Hippocampal formation (tissue), 2 donors: ENCODE measurements at places on chromosomes 3 and 15.

- no peak for DNase-seq
Observed at GRCh38 chr15:54812383-54812782, 384.4 kb downstream of the RSL24D1 start.

- no peak for DNase-seq
Observed at GRCh38 chr15:62553911-62554563, 389.0 kb upstream of the C2CD4B start.

DNA sequence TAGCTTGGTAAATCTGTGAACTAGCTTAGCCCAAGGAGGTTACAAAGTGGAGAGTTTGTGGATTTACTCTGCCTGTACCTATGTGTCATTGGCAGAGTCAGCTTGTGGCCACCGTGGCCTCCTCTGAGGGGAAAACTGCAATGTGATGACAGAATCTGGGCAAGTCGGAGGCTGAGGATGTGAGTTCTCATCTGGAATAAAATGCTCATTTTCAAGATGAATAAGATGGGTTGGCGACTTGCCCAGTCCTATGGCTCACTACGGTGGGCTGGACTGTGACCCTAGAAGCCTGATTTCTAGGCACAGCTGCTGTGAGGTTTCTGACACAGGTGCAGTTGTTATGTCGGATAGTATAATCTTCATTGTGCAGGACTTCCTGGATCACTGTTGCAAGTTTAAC is 83.7 kb downstream of the ETV5 start:
- no peak for DNase-seq

DNA sequence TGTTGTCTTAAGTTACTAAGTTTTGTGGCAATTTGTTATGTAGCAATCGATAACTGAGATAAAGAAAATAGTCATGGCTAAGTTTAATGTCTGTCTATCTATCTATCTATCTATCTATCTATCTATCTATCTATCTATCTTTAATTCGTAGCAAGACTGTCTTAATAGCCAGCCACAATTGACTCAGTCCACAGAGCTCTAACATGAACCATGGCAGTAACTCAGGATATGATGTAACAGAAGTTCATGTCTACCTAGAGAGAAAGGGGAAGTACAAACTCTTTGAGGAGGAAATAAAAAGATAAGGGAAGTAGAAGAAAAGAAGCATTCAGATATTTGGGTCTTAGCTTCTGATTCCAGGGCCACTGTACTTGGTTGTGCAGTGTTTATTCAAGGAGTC is 61.5 kb upstream of the FNDC3B start:
- no peak for DNase-seq

GRCh38 chr15:81449836-81450474 is 75.9 kb upstream of the TMC3 start:
- no peak for DNase-seq

DNA sequence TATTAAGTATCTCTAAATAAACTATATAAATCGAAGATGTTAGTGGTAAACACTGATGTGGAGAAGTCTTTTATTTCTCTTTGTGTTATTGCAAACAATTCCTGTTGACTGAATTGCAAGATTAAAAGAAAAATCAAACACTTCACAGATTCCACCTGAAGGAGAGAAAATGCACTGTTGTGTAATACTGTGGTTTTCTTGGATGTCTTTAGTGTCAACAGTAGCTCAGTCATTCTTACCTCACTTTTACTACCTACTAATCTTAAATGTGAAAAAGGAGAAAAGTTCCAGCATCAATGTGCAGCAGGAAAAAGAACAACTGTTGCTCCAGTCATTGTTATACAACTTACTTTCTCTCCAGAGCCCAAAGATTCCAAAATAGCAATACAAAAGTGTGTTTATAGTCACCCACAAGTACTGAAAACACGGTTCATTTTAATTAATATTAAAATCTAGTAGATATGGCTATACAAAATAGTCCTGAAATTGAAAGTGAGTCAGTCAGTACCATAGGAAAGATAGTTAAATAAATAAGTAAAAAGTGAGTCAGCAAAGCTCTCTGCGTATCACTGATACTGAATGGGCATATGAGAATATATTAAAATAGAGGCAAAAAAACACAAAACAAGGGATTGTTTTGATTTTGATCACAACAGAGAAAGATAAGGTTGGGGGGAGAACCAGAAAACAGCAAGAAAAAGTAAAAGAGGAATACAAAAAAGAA is 90.5 kb upstream of the CSPG5 start:
- DNase-seq, result no peak

DNA sequence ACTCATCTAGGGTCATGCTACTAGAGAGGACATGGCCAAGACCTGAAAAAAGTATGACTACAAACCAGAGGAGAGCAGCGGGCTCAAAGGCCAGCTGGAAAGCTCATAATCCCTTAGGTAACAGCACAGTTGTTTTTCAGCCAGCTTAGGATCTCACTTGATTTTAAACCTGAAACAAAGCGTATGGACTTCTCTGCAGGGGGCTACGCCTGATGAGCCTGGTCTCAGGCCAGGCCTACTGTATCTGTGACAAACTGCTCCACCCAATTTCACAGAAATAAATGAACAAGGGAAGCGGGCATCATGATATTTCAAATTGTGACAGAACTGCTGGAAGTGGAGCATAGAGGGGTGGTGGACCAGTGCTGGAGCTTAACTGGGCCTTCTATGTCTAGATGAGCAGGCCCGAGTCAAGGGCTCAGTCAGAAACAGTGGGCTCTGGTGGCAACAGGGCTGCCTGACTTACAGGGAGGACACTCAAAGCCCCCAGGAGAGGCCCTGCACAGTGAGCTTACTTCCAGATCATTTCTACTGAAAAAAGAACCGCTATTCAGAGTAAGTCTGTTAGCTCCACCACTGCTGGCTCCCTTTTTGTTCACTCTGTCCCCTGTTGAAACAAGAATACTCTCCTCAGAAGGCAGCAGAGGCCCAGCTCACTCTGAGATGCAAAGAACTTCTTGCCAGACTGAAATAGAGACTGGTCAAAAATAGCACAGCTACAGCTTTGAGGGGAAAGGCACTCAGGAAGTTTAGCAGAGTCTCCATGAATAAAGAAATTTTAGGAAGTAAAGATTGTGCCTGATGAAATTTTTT is 47.0 kb downstream of the LRIG1 start:
- DNase-seq, result peak; percentile 52

DNA sequence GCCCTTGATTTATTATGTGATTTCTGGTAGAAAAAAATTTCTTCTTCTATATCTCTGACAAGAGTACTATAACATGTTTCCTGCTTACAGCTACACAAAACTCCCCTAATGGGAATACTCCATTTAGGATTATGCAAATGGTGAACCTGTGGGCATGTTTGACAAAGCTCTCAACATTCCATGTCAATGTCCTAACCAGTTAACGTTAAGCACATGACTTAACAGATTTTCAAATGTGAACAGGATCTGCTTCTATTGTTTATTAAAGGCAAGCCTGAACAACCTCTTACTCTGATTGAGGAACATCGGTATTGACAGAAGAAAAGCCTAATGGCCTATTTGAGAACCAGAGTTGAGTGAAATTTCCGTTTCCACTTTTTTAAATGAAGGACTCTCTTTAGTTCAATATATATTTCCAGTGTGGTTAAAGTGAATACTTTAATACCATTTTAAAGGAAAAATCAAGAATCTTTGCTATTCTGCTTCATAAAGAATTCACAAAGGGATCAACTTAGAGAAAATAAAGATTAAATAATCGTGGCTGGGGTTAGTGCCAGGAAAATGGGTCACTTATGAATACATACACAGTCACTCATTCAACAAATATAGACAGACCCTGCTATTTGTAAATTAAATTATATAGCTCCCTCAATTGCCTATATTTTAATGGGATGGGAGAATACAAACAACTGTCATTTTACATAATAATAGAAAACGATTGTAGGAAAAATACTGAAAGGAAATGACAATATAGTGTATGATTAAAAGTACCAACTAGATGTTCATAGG is 300.3 kb upstream of the CBLB start:
- DNase-seq, result no peak

DNA sequence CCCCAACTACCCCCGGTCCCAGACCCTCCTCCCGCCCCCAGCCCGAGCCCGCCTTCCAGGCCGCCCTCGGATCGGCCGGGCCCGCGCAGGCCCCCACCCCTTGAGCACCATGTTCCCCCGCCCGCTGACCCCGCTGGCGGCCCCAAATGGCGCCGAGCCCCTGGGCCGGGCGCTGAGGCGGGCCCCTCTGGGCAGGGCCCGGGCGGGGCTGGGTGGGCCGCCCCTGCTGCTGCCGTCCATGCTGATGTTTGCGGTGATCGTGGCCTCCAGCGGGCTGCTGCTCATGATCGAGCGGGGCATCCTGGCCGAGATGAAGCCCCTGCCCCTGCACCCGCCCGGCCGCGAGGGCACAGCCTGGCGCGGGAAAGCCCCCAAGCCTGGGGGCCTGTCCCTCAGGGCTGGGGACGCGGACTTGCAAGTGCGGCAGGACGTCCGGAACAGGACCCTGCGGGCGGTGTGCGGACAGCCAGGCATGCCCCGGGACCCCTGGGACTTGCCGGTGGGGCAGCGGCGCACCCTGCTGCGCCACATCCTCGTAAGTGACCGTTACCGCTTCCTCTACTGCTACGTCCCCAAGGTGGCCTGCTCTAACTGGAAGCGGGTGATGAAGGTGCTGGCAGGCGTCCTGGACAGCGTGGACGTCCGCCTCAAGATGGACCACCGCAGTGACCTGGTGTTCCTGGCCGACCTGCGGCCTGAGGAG is 472 bp downstream of the CHST14 start:
- DNase-seq, result no peak

GRCh38 chr15:38509152-38509551 is 55.2 kb downstream of the FAM98B start:
- DNase-seq, result no peak

DNA sequence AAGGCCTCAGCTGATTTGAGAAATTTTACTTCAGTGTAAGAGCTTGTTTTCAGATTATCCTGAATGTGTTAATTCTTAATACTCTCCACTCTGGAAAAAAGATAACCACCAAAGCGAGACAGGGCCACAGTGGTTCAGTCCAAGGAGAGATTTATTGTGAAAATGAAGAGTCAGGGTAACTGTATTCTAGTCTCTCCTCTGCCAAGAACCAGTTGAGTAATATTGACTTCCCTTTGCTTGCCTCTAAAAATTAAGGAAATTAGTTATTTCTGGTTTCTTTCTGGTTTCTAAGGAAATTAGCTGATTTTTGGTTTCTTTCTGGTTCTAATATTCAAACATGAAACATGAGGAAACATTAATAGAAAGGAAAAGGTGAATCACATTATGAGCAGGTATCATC is 34.9 kb downstream of the PPP1R2 start:
- DNase-seq, result no peak

DNA sequence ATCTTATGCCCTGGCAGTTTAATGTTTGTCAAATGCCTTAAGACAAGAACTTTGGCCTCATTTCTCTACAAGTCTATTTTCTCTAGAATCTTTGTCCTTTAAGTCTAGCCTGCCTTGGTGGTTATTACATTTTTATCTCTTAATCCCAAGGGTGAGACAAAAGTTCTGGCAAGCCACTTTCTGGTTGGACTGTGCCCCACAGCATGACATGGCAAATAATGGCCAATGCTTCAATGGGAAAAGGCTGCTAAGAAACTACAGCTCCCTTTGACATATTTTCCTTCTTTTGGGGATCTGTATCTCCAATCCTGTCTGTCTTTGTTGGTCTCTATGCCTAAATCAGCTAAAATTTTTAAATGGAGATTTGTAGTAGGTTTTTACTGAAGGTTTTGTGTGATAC is 181.6 kb upstream of the MBNL1 start:
- no peak for DNase-seq

GRCh38 chr3:16816048-16816780 is 68.5 kb upstream of the PLCL2 start:
- DNase-seq, result peak; percentile 40

DNA sequence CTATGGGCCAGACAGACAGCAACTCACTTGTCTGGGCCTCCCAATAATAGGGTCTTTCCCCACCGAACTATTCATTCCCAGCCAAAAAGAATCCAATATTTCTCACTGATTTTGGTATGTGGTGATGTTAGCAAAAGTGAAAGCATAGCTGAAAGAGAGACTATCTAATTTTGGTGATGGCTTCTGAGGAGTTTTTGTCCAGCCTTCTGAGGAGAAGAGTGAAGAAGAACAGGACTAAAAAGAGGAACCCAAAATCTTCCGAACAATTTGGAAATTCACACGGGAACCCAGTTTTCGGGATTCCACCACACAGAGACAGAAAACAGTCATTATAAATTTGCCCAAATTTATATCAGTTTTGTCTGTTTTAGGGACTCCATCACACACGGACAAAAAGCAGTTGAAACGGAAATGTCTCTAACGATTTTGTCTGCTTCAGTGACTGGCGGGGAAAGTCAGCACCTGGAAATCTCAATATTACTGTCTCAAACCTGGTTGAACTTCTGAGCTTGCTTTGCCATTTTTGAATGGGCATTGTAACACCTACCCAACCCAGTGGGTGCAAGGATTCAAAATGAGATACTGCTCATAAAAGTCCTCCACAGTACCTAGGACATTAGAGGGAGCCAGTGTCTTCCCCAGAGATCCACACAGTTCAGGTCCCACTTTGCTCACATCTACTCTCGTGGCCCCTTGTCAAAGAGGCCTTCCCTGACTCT is 9.1 kb downstream of the CD80 start:
- DNase-seq, result no peak

DNA sequence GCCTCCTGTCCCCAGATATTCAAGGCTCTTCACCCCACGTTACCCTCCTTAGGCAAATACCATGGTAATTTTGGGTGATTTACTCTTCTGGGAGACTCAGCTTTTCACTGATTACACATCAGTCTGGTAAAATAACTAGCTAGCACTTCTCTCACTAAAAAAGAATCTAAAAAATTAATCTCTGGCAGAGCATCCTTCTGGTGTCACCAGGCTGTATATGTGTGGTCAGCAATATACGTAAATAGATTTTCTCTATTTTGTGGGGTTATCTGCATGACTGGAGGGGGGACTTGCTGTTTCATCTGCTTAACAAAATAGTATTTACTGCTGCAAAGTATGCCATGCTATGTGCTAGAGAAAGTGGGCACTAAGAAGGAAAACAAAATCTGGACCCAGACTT is 45.1 kb downstream of the LRRC28 start:
- no peak for DNase-seq

GRCh38 chr3:157914882-157915281 is 191.3 kb downstream of the SHOX2 start:
- no peak for DNase-seq

GRCh38 chr3:76039431-76039830 is 254.1 kb upstream of the ZNF717 start:
- no peak for DNase-seq

DNA sequence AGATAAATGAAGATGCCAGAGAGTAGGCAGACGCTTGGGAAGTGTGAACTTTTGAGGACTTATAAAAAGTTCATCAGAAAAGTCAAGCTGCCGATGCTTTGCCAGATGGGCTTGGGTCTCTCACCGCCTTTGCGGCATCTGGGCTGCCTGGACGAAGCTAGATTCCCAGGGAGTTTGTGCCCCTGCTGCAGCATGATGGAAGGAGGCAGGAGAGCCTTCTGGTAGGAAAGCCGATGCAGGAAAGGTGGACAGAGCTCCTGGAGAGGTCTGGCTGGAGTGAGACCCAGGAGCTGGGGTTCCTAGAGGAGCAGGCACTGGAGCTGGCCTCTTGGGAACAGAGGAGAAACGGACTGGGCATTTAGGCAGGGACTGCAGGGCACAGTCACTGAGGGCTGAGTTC is 51.9 kb upstream of the ATP2B2 start:
- no peak for DNase-seq
